ENCODE measurements at places on chromosomes 7 and 10. TPM values are rescaled to one million over a fixed set of nuclear protein-coding genes. Genes with fewer than 3 reads are reported as not detected.

GRCh38 chr10:99582255-99582770 lies 37.9 kb downstream of the SLC25A28 start:
- no peaks in the 10 kb centered on the region for H3K36me3 ChIP-seq
- DNase-seq = no peak
- no peak overlapping the region for H3K4me3 ChIP-seq
- no peaks in the 10 kb centered on the region for H3K27me3 ChIP-seq
- no peaks in the 10 kb centered on the region for H3K4me1 ChIP-seq

- no peak overlapping the region for H3K27ac ChIP-seq
- no peaks in the 10 kb centered on the region for H3K4me1 ChIP-seq
- peaks cover 21% of the 10 kb centered on the region for H3K36me3 ChIP-seq
- H3K27me3 ChIP-seq = no peaks in the 10 kb centered on the region
- no peak for DNase-seq
Measured at GRCh38 chr7:134676743-134677142, 30.1 kb downstream of the BPGM start.

GPC2 gene
- 0.51 TPM for polyA plus RNA-seq

DNA sequence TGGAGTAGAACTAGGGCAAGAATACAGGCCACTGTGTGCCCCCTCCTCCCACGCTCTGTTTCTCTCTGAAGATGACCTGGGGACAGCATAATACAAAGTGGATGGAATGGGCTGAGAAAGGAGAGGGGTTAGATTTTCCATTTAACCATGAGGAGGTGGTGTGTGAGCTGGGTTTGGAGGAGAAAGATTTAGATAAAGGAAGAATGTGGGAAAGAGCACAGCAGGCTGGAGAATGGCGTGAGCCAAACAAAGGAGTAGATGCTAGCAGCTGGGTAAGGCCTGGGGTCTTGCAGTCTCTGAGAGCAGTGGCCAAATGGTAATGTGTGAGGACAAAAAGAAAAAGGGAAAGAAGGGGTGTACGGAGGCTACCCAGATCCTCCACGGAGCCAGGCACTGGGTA lies 8.6 kb downstream of the PNLIPRP2 start:
- H3K36me3 ChIP-seq = no peaks in the 10 kb centered on the region
- H3K4me1 ChIP-seq = no peaks in the 10 kb centered on the region
- no peak for DNase-seq
- H3K4me3 ChIP-seq = no peak overlapping the region
- H3K27ac ChIP-seq = no peak overlapping the region

DNA sequence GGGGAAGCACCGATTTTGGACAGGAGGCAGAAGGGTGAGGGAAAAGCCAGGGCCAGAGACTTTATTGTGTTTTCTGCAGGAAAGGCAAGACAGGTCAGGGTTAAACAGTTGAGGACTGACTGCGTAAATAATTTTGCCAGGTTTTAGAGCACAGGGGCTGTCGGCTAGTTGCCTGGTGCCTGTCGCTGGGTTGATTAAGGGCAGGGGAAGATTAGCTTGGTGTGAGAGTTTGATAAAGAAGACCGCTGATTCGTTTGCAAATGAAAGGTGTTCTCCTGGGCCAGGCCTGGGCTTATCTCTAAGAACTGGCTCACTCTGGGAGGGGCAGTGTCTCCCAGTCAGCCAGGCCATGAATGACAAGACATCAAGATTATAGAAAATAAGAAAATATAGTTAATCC lies 75.6 kb downstream of the SLC37A3 start:
- no peak for DNase-seq
- H3K27ac ChIP-seq = no peak overlapping the region
- peaks cover 10% of the 10 kb centered on the region for H3K4me1 ChIP-seq
- no peaks in the 10 kb centered on the region for H3K36me3 ChIP-seq

DNA sequence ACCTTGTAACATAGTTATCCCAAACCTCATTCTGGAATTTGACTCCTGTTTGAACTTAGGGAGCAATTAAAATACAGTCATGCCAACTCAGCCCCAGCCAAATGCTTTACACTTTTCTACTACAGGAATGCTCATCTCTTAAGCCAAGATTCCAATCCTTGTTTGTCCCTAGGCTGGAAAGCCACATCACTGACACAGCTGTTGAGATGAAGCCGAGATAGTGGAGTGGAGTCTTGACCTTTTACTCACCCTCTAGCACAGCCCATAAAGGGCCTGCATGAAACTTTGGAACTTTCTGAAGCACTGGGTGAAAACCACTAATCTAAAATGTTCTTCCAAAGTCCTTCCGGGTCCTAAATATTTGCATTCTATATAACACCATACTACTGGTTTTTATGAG lies 247.3 kb downstream of the ETV1 start:
- DNase-seq = no peak
- no peak overlapping the region for H3K27ac ChIP-seq
- peaks cover 16% of the 10 kb centered on the region for H3K4me1 ChIP-seq
- no peaks in the 10 kb centered on the region for H3K27me3 ChIP-seq
- H3K4me3 ChIP-seq = no peak overlapping the region
- H3K36me3 ChIP-seq = no peaks in the 10 kb centered on the region

DNA sequence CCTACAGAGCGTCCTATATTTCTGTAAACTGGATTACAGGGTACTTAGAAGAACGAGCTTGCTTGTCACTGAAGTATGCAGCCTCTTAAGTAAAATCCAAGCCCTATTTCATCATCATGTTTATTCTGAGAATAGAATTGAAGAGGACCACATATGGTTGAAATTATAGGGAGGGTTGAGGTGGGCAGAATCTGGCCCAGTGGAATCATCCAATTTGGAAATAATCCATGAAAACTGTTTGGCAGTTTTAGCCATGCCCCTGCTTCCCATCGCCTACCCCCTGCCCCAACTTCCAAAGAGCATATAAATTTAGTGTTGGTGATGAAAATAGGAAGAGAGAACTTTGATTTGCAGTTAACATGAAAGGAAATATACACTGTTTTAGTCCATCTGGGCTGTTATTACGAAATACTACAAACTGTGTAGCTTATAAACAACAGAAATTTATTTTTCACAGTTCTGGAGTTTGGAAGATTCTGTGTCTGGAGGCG lies 150.4 kb downstream of the PRKG1 start:
- H3K36me3 ChIP-seq = no peaks in the 10 kb centered on the region
- H3K27me3 ChIP-seq = no peaks in the 10 kb centered on the region
- DNase-seq = no peak
- H3K4me3 ChIP-seq = no peak overlapping the region
- peaks cover 40% of the 10 kb centered on the region for H3K4me1 ChIP-seq
- H3K27ac ChIP-seq = no peak overlapping the region

- no peaks in the 10 kb centered on the region for H3K27me3 ChIP-seq
- no peak for DNase-seq
- no peak overlapping the region for H3K4me3 ChIP-seq
- H3K36me3 ChIP-seq = no peaks in the 10 kb centered on the region
- H3K27ac ChIP-seq = no peak overlapping the region
- no peaks in the 10 kb centered on the region for H3K4me1 ChIP-seq
Measured at GRCh38 chr10:108791794-108792474, 1131.4 kb downstream of the XPNPEP1 start.
